ENCODE measurements at places on chromosomes 7 and 10.

DNA sequence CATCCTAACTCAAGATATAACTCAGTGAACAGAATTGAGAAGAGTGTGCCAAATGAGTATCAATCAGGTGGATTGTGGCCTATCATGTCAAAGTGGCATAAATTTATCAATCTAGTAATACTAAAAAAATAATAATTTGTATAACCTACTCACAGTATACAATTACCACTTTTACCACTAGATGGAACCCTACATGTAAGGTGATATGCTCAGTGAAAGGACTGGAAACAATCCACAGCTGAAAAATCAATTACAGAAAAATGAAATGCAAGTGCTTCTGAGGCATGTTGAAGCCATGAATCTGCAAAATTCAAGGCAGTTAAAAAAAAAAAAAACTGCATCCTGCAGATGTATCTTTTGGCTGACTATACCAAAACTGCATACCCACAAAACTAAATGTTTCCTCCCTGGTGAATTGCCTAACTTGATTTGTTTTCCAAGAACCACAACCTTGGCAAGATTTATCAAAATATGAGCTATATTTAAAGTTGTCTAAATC, 13.9 kb downstream of the ARHGAP19 start:
- DNase-seq = peak; percentile 80

DNA sequence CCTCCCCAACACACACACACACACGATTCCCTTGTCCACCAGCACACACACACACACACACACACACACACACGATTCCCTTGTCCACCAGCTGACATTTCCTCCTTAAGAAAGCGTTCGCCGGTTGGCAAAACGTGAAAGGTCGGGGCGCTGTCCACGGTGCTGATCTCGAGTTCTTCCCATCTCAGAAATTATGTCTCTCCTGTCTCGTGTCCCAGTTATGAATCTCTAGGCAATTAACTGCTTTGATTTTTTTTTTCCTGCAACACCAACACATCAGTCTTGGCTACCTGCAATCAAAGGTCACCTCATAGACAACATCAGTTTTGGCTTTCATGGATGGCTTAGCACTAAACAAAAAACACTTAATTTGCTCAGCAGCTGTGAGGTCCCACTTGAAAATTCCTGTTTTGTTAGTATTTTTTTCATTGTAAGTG, 1.9 kb downstream of the INA start:
- peak; percentile 40 for DNase-seq

DNA sequence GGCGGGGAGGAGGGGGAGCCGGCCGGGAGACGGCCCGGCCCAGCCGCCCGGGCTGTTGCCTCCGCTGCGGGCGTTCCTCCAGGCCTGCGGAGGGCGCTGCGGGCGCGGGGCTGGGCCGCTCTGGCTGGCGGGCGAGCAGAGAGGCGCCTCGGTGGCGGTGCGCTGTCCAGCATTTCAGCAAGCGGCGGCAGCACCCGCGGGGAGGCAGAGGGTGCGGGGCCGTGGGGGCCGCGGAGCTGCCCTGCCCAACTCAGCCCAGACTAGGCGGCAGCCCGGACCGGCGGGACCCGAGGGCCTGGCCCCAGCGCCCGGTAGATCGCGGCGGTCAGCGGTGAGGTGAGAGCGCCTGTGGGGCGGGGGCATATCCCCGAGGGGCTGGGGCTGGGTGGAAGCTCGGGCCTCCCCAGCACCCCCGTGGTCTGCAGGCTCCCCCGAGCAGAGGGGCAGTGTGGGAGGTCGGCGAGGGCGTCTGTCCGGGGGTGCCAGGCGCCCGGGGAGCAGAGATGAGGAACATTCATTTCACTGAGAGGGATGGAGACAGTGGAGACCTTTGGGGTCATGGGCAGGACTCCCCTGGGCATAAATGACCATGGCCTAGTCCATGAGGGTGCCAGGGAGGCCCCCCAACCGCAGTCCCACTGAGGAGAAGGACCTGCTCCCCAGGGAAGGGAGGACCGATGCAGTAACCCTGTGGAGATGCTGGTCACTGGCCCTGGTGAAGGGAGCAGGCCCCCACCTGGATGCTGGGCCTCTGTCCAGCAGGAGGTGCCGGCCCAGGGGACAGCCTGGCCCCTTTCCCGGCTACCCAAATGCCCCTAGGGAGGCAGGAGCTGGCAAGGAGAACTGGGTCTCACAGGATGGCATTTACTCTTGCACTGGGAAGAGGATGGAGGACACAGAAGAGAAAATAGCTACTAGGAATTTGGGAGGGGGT, at the start of gene SRRM3:
TSS of gene SRRM3 (plus strand) at position 165 of the 934 bp plus-strand sequence. CDS start 33,171 bp downstream, outside the sequence.
- peak; percentile 78 for DNase-seq

- DNase-seq = no peak
Observed at GRCh38 chr7:132672200-132672990, 96.1 kb upstream of the PLXNA4 start.

- DNase-seq = no peak
Observed at GRCh38 chr7:110210941-110211608, 879.9 kb upstream of the LRRN3 start.

- no peak for DNase-seq
Observed at GRCh38 chr10:63206576-63206975, 73.4 kb downstream of the NRBF2 start.

GRCh38 chr7:16684935-16685334, 39.0 kb downstream of the BZW2 start:
- DNase-seq = no peak

- DNase-seq = no peak
Observed at GRCh38 chr10:11208908-11209829, 191.5 kb downstream of the CELF2 start.

DNA sequence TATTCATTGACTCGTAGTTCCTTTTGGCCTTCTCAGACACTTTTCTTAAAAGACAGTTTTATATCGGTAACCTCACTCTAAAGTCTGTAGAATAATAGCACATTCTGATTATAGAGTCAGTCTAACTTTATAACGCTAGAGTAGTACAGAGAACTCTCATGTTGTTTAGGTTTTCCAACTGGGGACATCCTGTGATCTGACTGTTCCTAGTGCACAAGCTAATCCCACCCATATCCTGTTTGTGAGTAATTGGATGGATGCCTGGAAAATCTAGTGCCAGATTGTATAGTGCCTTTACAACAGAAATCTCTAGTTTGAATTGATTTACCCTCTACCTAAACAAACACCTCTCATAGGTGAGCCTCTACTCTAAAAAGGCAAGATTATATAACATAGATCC, 107.4 kb downstream of the ZEB1 start:
- no peak for DNase-seq

DNA sequence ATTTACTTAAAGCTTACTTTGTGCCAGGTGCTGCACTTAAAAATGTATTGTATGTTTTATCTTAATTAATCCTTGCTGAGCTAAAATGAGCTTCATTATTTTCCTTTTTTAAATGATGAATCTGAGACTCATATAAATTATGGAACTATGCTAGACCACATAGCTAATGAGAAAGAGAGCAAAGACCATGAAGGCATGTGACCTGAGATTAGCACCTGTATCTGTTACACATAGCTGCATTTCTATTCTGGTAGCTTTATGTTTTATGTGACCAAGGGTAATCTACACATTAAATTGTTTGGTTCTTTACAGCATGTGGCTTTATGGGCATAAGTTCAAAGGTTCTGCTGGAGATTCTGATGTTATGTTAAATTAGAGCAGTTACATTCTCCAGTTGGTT, 839.1 kb upstream of the SORCS1 start:
- DNase-seq = no peak

DNA sequence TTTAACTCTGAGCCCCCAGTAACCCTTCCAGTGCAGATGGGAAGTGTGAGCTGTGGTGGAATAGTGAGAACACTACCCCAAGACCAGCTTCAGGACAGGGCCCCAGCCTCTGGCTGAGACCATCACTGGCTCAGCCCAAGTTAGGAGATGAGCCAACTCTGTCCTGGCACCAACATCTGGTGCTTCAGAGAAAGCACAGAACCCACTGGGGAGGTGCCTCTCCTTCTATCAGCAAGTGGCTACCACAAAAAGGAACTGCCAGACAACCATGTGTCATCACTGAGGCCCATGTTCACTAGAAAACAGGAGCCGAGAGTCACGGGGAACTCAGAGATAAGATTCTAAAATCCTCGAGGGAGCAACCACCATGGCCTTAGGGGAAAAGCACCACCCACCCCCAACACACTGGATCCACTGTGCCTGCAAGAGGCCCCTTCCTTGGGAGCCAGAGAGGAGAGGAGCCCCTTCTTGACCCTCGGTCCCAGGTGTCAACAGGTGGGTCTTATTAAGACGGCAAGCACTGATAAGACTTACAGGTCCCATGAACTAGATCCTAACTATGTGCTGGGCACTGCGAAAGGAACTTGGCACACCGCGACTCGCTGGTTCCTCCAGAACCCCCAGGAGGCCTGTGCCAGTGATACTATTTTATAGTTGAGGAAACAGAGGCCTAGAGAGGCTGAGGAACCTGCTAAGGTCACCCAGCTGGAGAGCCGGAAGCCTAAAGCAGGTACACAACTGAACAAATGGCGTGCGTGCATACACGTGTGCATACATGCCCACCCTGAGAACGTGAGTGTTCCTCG, 102.7 kb downstream of the FAM53B start:
- DNase-seq = no peak

DNA sequence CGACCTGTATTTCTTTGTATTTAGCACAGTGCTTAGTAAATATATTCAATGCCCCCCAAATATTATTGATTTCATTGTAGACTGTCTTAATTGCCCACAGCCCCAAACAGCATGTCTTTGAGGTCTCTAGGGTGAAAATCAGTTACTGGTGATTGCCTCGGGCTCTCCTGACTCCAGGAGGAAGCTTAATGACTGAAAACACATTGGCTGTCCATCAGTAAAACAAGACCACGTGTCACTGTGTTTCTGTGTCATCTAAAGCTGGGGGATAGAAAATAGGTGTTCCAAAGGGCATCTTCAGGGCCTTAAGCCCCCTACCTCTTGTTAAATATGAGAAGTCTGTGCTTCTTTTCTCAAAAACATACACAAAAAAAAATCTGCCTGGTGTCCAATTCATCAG, 67.9 kb downstream of the CACNA2D1 start:
- no peak for DNase-seq

DNA sequence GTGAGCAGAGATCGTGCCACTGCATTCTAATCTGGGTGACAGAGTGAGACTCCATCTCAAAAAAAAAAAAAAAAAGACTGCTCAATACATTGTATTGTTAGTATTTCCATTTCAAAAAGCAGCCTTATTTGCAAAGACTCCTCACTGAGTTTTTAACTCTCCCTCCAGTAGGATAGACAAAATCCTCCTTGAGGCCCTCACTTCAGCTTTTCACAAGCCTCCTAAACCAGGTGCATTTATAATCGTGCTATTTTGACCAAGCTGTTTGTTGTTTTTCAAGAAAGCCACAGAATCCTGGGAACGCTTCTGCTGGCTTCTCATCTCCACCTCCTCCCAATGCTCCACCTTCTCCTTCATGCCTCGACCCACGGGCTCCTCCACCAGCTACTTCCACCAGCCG, 6.3 kb upstream of the DDIT4 start:
- no peak for DNase-seq

DNA sequence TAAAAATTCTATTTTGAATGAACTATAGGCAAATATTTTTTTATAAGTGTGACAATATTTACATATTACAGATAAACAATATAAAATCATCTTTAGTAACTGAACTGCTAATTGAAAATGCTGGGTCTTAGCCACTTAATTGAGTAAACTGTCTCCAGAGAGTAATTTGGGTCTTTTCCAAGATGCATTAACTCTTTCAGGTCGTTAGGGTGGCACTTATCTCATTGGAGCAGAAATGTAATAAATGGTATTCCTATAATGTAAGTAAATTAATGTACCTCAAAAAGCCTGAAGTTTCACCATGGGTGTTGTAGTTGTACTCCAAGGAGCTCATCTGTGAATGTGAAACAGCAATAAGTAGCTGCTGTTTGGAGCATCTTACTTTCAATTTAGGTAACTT, 208.5 kb downstream of the EXOC4 start:
- DNase-seq = no peak

DNA sequence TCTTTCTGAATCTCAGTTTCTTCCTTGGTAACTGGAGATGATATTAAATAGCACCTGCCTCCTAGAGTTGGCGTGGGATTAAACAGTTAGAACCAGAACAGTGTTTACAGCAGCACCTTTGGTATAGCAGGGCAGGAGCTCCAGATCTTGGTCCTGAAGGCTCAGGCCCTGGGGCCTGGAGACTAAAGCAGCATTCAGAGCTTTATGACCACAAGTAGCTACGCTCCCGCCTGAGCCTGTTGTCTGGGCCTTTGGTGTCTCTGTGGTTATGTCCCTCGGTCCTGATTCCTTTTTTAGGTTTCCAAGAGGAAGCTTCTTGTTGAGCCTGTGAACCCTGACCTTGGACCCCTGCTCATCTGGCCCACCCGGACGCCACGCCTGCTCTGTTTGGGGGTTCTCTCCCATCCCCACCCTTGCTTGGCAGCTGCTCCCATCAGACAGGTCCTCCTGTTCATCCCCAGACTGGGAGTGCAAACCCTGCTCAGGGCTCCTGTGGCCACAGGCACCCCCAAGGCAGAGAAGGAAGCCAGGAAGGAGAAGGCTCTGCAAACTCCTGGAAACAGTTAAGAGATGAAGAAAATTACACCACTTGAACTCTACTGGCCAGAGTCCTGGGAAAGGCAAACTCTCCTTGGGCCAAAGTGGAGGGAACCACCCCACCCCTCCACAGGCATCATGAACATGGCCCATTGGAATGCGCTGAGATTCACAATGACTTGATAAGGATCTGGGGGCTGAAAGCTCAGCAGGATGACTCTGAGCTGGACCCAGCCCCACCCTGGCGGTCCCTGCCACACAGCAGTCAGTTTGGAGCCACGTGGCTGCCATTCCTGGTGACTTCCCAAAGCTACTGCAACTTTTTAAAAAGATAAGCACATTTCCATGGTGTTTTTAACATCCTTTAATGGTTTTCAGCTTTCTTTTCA, 50.1 kb upstream of the TMEM72 start:
- DNase-seq = no peak

GRCh38 chr10:86970162-86970981, 2.1 kb downstream of the ADIRF start:
- DNase-seq = peak; percentile 36

DNA sequence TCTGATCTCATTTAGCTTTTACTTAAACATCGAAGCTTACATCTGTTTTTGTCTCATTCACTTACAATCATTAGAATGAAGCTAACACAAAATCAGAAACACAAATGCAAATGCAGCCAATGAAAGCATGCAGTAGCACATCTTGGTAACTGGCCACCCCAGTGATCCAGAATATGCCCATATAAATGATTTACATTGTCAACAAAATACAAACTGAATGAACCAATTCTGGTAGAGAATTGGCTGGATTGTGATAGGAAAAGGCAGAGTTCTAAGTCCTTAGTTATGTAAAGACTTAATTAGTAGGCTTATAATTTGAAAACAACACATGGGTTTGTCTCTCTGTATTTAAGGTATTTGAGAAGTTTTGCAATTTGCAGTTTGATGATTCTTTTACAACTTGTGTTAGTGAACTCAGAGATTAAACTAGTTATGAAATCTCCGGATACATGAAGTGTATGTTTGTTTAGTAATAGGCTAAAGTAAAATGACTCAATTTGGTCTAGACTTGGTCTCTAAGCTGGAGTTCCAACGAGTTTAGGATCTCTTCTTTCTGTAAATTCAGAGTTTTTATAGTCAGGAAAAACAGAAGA, 21.2 kb downstream of the TECTB start:
- DNase-seq = no peak

GRCh38 chr7:131931370-131931769, 374.9 kb upstream of the PODXL start:
- DNase-seq = no peak

GRCh38 chr7:55521512-55521911, 50.8 kb downstream of the VOPP1 start:
- DNase-seq = peak; percentile 16
